Activated CD4-positive, CD25-positive, alpha-beta regulatory T cell treated with anti-CD3 and anti-CD28 coated beads, Interleukin-2, amount 50 U/mL, for 72 hours (primary cell): ENCODE measurements at places on chromosomes 6 and 20.

- no peak for DNase-seq
These were observed 27.3 kb downstream of the RRBP1 start for GRCh38 chr20:17654649-17655285.

GRCh38 chr6:43966853-43967718 is 160.2 kb downstream of the MRPL14 start:
- DNase-seq: no peak

DNA sequence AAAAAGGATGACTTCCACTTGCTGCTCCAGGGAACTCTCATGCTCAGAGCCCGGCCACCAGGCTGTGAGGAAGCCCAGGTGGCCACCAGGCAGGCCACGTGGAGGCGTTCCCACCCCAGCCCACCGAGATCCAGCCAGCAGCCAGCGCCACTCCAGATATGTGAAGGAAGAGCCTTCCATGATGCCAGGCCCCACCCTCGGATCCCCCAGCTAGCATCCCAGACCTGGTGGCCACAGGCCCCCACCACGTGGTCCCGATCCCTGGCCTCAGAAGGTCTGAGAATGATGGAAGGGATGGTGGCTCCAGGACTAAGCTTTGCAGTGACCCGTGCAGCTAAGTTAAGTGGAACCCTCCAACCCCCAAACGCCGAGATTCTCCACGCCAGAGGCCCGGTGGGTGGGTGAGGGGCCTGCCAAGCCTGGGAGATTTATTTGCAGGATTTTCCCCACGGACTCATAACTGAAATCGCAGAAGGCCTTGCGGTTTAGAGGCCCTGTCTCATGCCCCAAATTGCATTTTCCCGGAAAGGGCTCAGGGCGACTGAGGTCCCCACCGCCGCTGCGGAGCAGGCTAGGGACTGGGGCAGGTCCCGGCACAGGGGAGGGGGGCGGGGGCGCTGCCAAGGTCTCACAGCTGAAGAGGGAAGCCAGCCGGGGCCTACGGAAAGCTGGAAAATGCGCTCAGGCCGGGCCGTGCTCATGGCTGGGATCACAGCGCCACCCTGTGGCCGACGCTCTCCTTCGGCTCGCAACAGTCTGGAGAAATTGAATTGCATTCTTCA is 31.1 kb upstream of the CST7 start:
- peak; percentile 53 for DNase-seq

- no peak for DNase-seq
These were observed 77.0 kb upstream of the COL21A1 start for GRCh38 chr6:56324396-56324795.

DNA sequence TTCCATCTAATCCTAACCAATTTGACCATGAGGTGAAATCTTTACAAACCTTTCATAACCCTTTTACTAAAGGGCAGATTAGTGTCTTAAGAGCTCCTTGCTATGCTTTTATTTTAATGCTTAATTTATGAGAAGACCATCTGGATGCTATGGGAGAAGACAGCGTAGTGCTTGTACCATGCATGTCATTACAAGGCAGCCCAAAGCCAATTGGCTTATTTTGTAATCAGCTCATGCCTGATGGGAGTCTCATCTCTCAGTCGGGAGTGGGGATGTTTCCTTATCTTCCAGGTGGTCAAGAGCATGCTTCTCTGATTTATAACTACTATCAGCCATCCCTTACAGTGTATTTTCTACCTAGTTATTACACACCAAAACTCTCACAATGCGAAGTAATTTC is 304.7 kb downstream of the FARS2 start:
- no peak for DNase-seq

DNA sequence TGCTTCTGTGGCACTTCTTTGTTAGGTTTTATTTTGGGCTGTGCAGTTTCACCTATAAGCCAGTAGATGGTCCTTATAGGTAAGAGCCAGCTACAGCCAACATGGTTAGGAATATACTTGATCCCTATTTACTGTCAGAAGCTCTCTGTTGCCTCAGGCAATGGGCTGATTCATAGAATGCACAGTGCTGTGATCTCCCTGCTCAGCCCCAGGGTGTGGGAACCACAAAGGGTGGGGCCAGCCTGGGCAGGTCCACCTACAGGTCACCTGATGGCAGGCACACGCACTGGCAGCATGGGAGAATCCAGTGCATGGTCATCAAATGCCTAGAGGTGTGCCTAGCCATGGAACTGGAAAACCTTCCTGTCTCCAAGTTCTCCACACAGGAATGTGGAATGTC is 191.9 kb downstream of the MOXD1 start:
- no peak for DNase-seq

- no peak for DNase-seq
These were observed 468.2 kb upstream of the ARID1B start for GRCh38 chr6:156309017-156309416.

GRCh38 chr6:118377711-118378414 is 170.2 kb upstream of the PLN start:
- DNase-seq: no peak

DNA sequence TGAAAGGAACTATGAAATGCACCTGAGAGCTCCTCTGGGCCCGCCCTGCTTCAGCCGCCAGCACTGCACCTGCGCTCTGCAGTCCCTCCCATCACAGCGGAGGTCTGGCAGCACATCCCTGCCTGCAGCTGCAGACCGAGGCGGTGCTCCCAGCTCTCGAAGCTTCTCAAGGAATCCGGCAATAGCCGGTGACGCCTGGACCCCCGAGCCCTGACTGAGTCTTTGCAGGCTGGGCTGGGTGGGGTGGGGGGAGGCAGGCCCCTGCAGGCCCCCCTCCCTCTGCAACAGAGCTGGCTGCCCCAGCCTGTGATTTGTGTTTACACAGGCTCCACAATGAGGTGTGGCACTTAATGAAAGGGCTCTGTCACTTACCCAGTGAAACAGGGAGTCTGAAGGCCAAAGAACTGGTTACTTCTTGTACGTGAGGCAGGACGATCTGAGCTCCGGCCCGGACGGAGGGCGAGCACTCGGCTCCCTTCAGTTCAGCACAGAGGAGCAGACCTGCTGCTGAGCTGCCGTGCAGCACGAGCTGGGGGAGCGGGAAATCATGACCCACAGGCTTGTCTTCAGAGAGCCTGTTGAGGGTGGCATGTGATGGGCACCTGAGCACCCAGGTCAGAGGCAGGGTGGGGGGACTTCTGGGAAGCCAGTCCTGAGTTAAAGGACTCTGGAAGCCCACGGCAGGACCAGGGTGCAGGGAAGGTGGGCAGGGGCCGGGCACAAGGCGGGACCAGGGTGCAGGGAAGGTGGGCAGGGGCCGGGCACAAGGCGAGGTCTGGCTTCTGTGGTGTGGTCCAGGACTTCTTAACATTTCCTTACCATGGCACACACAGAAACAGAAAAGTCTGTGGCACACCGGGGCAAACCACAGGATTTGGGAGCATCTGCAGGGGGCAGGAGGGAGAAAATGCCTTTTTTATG is 192.3 kb upstream of the THBS2 start:
- DNase-seq: no peak

DNA sequence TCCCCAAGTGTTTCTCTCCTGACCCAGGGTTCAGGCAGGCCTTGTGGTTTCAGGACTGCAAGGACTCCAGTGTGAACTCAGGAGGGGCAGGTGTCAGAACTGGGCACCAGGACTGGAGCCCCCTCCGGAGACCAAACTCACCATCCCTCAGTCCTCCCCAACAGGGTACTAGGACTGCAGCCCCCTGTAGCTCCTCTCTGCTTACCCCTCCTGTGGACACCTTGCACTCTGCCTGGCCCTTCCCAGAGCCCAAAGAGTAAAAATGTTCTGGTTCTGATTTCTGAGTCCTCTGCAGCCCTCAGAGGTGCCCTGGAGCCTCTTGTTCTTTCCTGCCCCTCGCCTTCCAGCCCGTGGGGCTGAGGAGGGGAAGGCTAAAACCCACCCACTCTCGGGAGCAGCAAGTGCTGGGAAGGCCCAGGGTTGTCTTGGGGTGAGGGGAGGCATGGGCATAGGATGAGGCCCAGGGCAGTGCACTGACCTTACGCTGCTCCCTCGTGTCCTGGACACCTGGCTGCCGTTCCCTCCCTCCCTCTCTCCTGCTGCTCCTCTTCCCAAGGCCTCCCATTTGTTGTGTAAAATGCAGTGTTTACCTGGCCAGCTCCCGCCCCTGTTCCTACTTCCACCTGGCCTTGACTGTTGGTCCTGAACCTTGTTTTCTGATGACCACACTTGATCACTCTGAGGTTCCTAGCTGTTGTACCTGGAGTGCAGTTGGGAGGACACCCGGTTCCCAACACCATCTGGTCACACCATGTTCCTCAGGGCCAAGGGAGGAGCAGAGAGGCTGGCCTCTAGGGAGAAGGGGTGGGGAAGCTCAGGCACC is 9.9 kb downstream of the CNPY3 start:
- DNase-seq: no peak

GRCh38 chr6:165184192-165184979 is 125.0 kb downstream of the C6orf118 start:
- DNase-seq: no peak

DNA sequence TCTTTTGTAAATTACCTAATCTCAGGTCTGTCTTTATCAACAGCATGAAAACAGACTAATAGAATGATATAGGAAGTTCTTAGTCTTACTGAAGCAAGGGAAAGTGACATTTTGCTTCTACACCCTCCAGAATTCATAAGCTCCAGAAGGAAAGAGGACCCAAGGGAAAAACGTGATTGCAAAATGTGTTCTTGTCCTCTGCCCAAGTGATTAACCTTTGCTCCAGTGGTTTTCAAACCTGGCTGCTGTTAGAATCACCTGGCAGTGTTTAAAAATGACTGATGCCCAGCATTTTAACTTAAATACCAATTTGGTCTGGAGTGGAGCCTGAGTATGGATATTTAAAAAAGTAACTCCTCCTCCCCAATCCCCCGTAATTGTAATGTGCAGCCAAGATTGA is 191.4 kb downstream of the SLC16A10 start:
- DNase-seq: no peak

DNA sequence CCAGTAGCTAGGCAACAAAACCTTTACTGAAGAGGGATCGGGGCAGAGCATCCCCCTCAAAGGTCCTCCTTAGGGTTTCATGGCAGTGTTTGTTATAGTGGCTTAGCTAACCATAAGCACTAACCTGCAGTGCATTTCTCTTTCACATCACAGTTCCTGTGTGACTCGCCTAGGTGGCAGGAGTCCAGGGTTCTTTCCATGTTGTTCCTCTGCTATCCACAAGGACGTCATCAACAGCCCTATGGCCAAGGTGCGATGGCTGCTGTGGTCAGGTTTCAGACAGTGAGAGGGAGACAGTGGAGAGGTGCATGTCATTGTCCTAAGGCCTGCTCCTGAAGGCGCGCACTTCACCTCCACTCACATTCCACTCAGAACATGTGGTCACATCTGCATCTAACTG is 38.8 kb upstream of the FOXA2 start:
- no peak for DNase-seq

- peak; percentile 34 for DNase-seq
These were observed 960 bp downstream of the ATP9A start for GRCh38 chr20:51766994-51767866.

DNA sequence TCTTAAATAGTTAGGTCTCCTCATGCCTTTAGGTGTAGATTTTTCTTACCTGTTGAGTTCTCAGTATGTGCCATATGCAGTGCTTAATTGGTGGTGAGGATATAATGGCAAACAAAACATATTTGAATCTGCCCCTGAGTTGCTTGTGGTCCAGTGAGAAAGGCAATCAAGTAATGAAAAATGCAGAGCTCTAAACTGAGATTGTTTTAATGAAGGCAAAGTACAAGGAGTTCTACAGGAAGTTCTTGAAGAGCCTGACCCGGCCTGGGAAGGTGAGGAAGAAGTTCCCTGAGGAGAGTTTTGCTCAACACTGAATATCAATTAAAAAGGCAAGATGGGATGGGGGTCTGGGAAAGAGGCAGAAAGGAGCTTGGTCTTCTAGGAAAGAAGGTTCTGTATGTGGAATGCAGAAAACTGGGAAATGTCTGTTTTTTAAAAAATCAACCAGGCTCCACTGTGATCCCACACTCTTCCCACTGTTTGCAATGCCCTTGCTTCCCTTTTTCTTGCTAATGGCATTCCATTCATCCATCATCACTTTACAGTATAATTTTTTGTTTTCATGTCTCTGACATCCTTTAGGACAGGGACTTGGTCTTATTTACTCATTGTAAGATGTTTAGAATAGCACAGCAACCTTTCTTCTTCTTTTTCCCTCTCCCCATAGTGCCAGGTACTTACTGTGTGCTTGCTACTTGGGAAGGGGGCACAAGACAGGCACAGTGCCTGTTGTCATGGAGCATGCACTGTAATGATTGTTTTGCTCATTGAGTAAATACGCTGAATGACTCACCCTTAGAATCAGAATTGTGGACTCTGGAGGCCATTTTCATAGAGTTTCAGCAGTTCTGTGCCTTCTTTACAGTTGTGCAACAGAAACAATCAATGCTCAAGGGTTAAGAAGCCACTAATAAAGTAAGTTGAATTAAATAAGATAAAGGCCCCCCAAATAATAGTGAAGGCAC is 64.3 kb downstream of the ANKS1A start:
- no peak for DNase-seq
